Effector CD4-positive, alpha-beta T cell (primary cell): ENCODE measurements at places on chromosomes 7 and 10.

- no peak for DNase-seq
Measured at GRCh38 chr10:91668913-91669312, 36.0 kb upstream of the PPP1R3C start.

- DNase-seq, result no peak
Measured at GRCh38 chr7:105016709-105017656, 3.0 kb downstream of the KMT2E start.

GRCh38 chr10:6924166-6924565 lies 344.1 kb upstream of the PRKCQ start:
- no peak for DNase-seq

DNA sequence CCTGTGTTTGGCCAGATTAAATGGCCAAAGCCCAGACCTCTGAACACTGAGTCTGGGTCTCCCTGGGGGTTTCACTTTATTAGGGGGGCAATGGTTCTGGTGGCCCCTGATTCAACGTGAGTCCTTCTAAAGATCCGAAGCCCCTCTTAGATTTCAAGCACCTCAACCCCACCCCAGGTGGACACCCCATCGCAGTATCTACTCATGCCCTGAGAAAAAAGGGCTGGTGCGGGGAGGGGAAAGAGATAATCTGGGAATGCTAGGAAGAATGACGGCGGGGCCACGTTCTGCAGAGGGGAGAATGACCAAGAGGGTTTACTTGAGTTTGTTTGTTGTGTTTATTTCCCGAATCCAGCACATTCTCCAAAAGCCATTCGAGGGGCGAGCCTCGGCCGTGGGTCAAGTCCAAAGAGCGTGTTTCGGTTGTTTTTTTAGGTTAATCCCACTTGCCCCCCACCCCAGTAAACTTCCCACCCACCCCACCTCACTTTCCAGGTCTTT lies 832 bp downstream of the PDLIM1 start:
- DNase-seq, result no peak

GRCh38 chr7:154953006-154953684 lies 49.8 kb downstream of the PAXIP1 start:
- peak; percentile 63 for DNase-seq

- no peak for DNase-seq
Measured at GRCh38 chr7:106569500-106569929, 91.4 kb downstream of the CCDC71L start.

DNA sequence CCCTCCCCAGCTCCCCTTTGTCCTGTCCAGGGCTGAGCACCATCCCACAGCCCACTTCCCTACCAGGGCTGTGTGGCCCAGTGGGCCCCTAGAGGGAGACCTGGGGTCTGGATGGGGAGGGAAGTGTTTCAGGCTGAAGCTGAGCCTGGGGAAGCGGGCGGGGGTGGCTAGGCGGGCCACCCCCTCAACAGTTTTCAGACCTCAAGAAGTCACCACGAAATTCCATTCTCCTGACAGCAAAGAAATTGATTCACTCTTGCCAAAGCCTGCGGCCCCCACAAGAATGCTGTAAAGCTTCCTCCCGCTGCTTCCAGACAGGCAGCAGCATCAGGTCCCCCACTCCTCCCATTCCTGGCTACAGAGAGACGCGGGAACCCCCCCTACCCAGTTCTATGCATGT lies 2.5 kb upstream of the LFNG start:
- no peak for DNase-seq

- DNase-seq, result no peak
Measured at GRCh38 chr7:51121931-51122425, 194.6 kb downstream of the COBL start.

GRCh38 chr10:111103196-111103840 lies 26.5 kb downstream of the ADRA2A start:
- no peak for DNase-seq

DNA sequence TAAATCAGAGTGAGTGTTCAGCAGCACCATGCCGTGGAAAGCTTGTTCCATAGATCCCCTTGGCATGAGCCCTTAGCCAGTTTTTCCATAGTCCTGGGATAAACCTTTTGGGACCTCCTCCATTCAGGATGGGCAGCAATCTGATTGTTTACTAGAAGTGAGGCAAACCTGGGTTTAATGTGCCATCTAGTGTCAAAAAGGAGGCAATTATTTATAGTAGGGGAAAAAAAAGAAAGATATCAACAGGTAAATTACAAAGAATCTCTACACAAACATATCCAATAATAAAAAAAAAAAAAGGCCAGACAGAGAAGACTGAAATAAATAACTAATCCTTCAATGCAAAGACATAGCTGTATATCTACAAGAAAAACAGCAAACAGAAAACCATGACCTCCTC lies 229.0 kb upstream of the STK17A start:
- no peak for DNase-seq

DNA sequence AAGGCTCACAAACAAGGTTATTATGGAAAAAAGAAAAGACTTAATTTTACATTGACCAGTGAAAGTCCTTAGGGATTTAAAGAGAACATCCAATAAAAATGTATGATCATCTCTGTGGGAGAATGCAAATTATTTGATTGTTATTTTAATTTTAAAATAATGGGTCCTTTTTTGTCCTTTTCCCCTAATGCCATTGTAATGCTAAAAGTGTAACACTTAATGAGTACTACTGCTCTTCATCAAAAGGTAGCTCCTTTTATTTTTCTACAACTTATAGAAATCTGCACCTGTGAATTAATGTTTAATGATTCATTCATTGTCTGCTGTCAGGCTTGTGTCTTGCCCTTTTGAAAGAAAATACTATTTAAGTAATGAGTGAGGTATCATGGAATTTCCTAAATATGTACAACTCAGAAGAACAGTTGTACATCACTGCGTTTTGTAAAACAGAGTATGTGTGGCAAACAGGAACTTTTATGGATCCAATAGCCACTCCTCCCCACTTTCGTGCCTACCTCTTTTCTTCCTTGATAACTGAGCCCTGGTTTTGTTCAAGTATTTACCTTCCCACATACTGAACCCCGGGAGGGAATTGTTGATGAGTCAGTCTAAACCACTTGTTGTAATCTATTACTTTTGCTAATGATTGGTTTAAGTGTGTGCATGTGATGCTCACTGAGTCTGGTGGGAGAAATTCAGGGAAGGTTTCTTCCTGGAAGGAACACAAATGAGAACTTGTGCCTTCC lies 19.9 kb upstream of the TRUB1 start:
- DNase-seq, result no peak

- no peak for DNase-seq
Measured at GRCh38 chr10:113202011-113202410, 252.0 kb downstream of the TCF7L2 start.

DNA sequence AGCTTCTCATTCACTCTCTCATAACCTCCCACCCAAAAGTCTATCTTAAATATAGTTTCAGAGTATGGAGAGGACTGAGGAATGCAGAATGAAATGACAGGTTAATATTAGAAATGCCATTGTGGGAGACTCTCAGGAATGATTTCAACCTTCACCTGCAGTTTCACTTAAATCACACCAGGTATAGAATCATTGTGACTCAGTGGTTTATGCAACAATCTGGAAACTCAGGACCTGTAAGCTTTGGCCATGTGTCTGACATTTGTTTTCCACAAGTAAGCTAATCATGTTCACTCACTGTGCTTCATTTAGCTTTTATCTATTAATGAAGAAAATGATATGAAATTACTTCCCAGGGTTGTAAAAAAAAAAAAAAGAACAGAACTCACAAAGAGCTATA lies 8.7 kb upstream of the PTPN12 start:
- DNase-seq, result no peak

DNA sequence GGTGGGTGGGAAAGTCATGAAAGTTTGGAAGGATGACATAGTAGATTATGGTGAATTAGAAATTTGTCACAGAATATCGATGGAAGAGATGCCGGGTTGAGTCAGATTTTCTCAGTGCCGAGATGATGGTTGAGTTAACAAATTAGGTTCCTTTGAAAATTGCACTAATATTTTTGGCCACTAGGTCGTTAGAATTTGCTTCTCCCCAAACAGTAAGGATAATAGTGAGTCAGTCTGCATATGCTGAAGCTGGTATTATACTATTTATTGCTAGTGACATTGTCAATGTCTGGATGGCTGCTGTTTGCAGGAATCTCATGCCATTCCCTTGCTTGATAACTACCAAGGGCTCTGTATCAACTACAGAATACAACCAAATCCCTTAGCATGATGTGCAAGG lies 37.7 kb upstream of the MINDY3 start:
- DNase-seq, result no peak

GRCh38 chr10:103739039-103739764 lies 116.2 kb downstream of the SH3PXD2A start:
- no peak for DNase-seq

GRCh38 chr10:84296091-84296981 lies 32.1 kb upstream of the CCSER2 start:
- no peak for DNase-seq

GRCh38 chr7:40324914-40325313 lies 190.1 kb downstream of the SUGCT start:
- DNase-seq, result no peak

GRCh38 chr7:113873554-113874151 lies 45.2 kb downstream of the PPP1R3A start:
- DNase-seq, result no peak

DNA sequence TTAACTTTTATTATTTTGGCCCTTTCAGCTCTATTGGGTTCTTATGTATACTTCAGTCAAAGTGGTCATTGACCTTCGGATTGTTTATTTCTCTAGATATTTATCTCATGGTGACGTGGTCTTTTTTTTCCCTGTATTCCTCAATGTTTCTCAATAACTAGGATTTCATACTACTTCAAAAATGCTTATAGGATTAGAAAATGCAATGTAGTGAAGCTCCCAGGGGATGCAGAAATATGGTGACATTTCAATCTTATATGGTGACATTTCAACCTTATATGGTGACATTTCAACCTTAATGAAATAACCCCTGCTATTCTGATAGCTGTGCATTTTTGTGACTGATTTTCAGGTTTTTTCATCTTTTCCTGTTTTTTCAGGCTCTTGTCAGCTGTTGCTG lies 51.4 kb downstream of the CHRM2 start:
- DNase-seq, result no peak

DNA sequence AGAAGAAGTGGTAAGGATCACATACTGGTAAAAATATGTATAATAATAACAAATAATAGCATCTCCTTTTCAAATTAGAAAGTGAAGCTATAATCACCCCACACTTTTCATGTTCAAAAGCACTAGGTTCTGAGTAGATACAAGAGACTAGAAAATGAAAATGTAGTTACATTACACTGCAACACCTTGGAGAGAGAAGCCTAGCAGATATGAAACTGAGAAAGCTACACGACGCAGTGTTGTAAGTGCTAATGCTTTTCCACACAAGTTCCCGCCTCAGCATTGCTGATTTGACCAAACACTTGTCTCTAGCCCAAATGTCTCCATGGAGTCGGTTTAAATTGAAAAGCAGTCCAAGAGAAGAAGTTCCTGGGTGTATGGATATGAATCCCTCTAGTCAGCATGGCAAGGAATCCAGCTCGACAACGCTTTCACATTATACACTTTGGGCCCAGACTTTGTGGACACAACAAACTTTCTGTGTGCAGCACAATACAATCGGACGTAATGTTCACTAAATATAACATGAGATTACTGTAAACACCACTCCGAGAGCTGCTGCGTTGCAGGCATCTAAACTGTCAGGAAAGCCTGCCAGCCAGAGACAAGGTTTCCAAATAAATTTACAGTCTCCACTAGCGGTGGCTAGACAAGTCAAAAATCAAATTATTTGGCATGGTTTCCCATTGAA lies 1.7 kb downstream of the PDE1C start:
- DNase-seq, result no peak

DNA sequence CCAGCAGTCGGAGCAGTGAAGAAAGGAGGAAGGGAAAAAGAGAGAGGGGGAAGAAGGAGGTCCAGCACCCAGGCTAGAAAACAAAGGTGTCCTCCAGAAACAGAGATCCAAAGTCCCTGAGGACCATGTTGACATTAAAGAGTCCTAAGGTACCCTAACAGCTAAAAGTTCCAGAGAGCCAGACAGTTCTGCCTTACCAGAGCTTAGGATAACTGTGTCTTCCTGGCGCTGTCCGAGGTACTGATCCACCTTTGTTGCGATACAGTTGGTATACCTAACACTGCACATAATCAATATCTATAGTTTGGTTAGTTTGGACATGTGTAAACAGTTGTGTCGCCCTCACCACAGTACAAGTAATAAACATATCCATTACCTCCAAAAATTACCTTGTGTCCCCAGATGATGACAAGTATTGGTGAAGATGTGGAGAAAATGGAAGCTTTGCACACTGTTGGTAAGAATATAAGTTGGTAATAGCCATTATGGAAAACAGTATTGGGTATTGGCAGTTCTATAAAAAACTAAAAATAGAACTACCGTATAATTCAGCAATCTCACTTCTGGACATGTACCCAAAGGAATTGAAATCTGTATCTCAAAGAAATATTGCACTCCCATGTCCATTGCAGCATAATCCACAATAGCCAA lies 59.8 kb downstream of the GRID1 start:
- no peak for DNase-seq

- DNase-seq, result no peak
Measured at GRCh38 chr7:131538071-131538812, 18.2 kb downstream of the PODXL start.
